ENCODE measurements at places on chromosomes 7 and 10.

- DNase-seq = no peak
Observed at GRCh38 chr7:70063371-70063770, 465.1 kb downstream of the AUTS2 start.

DNA sequence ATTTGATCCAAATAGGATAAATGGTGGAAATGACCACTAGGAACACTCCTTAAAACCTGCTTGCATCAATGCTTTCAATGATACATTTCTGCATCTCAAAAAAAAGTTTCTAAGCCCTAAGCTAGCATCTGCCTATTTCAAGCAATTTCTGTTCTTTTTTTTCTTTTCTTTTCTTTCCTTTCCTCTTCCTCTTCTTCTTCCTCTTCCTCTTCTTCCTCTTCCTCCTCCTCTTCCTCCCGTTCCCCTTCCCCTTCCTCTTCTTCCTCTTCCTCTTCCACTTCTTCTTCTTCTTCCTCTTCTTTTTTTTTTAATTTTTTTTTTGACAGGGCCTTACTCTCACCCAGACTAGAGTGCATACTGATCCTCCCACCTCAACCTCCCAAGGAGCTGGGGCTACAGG is 15.4 kb downstream of the RBM20 start:
- no peak for DNase-seq

DNA sequence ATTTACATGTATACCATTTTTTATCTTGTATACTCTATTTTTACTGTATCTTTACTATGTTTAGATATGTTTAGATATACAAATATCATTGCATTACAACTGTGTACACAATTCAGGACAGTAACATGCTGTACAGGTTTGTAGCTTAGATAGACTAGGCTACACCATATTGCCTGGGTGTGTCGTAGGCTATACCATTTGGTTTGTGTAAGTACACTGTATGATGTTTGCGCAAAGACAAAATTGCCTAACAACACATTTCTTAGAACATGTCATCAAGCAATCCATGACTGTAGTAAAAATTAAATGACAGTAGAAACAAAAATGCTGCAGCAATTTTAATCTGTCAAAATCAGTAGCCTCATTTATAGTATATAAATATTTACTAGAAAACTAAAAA is 812.2 kb downstream of the GRM8 start:
- no peak for DNase-seq

DNA sequence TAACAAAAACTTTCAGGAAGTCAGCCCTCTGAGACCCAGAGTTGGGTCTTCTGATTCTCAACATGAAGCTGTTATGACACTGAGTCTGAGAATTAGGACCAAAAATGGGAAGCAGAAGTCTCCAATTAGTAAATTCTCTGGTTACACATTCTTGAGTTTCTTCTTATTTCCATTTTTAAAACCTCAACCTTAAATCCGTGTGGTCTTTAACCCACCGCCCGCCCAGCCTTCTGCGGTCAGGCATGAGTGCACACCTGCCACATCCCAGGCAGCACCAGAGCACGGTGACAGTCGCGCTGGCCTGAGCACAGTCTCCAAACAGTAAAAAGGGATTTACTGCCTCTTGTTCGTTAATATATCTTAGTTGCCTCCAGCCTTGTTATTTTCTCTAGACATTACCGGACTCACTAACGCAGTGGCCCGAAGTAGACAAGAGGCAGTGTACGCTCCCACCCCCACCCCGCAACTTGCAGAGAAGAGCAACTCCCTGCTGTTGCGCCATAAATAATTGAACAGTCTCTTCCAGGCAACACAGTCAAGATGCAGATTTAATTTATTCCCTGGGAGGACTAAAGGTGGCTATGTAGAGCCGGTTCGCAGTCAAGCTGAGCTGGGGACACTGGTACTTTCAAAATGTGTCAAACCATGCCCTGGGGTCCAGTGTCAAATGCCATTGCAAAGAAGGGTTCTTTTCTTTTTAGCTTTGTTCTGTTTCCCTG is 147.0 kb upstream of the CELF2 start:
- no peak for DNase-seq

DNA sequence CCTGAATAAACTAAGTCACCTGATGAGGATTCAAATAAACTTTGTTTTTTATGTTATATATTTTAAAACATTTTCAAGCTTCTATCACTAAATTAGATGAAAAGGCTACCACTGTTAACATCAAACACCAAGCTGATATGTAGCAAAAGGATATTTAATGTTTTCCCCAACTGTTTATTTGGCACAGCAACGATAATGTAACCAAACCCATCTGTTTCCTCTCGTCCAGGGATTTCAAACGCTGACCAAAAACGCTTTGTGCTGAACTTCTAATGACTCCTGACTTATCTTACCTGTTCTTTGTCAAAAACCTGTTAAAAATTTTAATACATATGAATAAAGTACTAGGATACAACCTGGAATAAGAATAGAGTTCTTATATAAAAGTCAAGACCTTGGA is 30.5 kb downstream of the DCLRE1A start:
- DNase-seq = no peak

DNA sequence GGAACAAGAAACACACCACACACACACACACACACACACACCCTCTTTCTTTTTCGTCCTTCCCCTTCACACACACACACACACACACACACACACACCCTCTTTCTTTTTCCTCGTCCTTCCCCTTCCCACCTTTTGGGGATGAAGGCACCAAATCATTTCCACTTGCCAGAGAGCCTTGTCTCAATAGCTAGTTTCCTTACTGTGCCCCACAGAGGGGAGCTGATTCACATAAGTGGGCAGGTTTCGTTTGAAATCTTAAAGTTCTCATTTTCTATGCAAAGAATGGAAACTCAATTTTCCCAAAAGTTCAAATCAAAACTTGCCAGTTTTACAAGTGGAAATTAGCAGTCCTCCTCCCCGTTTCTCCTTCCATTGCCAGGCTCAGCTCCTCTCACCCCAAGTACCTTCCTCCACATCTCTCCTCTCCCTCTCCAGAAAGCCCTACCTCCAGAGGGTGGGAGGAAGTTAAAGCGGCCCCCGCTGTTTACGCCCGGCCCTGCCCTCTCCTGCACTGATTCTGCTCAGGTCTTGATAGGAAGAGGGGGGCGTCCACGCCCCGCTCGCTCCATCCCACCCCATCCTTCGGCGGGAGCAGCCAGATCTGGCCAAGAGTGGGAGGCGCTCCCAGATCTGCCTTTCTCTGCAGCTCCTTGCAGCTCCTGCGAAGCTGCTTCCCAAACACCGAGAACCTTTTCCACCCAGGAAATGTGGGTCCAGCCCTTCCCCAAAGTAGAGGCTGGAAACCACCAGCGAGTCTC is 1.3 kb downstream of the CTTNBP2 start:
- no peak for DNase-seq

DNA sequence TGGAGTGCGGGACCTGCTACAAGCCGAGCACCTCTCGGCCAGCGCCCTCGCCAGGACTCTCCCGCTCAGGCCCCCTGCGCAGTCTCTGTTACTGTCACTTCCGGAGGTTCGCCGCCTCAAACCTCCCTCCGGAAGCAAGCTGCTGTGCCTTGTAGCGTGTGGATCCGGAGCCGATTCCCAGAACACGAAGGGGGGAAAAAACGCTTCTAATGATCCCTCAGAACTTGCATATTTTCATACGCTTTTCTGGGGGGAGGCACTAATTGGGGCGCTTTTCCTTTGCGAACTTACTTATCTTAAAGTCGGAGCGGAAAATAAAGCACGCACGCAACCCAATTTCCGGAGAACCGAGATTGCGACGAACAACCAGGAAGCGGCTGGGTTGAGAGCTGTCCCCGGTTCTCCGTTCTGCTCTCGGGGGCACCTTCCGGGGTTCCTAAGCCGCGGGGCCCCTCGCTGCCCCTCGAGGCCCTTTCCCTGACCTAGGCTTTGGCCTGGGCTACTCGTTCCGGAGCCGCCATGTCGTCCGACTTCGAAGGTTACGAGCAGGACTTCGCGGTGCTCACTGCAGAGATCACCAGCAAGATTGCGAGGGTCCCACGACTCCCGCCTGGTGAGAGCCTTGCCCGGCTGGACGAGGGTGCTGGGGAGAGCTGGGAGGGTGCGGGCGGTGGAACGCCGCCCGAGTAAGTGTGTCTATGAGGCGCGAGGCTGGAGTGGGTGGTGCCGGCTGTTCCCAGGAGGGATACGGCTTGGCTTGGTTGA is at the start of the genes VTI1A and ZDHHC6:
TSS of gene VTI1A (plus strand) at position 361 of the 765 bp plus-strand sequence. CDS start at position 520, 159 bp downstream.
TSS of gene ZDHHC6 (minus strand) at position 60 of the 765 bp plus-strand sequence. CDS start 1,478 bp downstream, outside the sequence.
- DNase-seq = peak; percentile 54

- no peak for DNase-seq
Observed at GRCh38 chr7:106071356-106071998, 40.6 kb downstream of the SYPL1 start.

- DNase-seq = no peak
Observed at GRCh38 chr10:29763396-29763795, 128.6 kb upstream of the SVIL start.

- DNase-seq = no peak
Observed at GRCh38 chr10:10642751-10643150, 374.9 kb upstream of the CELF2 start.

DNA sequence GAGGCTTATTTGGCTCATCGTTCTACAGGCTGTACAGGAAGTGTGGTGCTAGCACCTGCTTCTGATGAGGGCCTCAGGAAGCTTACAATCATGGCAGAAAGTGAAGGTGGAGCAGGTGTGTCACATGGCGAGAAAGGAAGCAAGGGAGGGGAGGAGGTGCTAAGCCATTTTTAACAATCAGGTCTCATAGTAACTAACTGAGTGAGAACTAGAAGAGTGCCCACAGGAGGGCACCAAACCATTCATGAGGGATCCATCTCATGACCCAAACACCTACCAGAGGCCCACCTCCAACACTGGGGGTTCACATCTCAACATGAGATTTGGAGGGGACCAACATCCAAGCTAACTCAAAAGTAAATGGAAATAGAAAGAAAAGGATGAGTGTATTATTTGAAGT is 78.1 kb downstream of the CXCL12 start:
- no peak for DNase-seq

DNA sequence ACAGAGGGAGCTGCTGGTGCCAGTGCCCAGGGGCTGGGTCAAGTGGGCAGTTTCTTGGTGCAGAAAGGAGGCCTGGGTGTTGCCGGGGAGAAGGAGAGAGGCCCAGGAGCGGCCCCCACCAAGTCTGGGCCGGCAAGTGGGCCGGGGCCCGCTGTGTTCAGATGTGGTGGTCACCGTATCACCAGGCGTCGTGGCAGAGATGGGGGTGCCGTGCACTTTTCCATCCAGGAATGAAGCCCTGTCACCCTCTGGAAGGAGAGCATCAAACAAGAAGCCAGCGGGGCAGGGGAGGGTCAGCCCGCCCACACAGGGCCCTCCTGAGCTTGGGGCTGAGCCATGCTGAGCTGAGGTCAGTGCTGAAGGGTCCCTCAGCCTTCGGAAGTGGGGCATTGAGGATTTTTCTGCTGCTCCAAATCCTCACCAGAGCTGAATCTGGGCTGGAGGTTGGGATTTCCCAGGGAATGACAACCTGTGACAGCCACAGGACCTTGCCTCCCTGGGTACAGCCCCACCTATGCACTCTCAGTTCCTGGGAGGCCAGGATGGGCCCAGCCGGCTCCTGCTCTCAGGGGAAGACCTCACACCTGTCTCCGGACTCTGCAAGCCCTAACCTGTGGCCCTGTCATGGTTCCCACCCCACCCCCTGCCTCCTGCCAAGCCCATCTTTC is 27.9 kb upstream of the INPP5A start:
- no peak for DNase-seq

- no peak for DNase-seq
Observed at GRCh38 chr10:84360637-84361365, 32.4 kb downstream of the CCSER2 start.

- no peak for DNase-seq
Observed at GRCh38 chr7:84568781-84569180, 374.2 kb upstream of the SEMA3A start.

DNA sequence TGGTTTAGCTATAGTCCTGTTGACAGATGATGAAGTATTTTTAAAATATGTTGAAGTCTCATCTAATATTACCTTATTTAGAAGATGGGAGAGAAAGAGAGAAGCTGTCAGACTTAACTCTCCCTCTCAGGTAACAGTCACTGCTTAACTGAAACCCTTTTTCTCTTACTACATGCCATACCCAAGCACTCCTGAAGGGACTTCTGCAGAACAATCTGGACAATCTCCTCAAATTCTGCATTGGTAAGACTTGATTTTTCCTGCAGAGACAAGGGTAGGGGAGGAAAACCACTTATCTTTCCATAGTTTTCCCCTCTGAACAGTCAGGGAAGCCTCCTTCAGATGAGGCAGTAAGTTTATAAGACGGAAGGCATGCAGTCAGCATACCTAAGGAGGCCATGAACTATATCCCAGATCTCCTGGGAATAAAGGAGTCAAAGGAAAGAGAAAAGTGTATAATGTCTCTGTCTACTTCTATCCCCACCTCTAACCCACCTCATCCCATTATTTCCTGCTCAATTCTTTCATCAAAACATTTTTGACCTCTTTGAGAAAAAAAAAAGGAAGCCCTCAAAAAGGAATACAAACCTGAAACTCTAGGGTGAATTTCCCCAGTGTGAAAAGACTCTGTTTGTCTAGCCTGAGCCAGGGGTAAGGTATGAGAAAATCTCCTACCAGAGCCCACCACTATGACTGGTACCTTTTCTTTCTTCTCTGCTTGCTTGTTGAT is 9.4 kb downstream of the ZCWPW1 start:
- no peak for DNase-seq

- no peak for DNase-seq
Observed at GRCh38 chr7:67913604-67914003, 917.0 kb downstream of the TYW1 start.

GRCh38 chr7:158308001-158308400 is 279.6 kb downstream of the PTPRN2 start:
- no peak for DNase-seq

- no peak for DNase-seq
Observed at GRCh38 chr10:34696423-34696822, 118.7 kb downstream of the PARD3 start.
